ENCODE measurements at places on chromosomes 7 and 10. TPM values are rescaled to one million over a fixed set of nuclear protein-coding genes. Genes with fewer than 3 reads are reported as not detected.
A peak's percentile ranks its signal among the peaks of the same experiment; 100 is the strongest.

Gene ANKRD2
- total RNA-seq: 0.15 TPM

- DNase-seq: no peak
Measured at GRCh38 chr7:74138945-74139843, 35.0 kb upstream of the EIF4H start.

DNA sequence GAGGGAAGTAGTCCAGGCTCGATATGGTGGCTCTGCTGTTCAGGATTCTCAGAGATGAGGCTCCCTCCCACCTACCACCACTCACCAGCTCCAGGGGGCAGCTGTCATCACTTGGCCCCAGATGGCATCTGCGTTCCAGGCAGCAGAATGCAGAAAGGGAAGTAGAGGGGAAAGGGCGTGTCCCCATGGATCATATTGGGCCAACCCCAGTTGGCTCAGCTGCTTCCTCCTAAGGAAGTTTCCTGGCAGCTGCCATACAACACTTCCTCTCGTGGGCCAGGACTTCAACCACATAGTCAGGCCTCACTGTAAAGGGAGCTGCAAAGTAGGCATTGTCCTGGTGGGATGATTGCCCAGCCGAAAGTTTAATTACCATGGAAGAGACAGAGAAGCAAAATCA lies 1.6 kb upstream of the TEX36 start:
- no peak for DNase-seq

DNA sequence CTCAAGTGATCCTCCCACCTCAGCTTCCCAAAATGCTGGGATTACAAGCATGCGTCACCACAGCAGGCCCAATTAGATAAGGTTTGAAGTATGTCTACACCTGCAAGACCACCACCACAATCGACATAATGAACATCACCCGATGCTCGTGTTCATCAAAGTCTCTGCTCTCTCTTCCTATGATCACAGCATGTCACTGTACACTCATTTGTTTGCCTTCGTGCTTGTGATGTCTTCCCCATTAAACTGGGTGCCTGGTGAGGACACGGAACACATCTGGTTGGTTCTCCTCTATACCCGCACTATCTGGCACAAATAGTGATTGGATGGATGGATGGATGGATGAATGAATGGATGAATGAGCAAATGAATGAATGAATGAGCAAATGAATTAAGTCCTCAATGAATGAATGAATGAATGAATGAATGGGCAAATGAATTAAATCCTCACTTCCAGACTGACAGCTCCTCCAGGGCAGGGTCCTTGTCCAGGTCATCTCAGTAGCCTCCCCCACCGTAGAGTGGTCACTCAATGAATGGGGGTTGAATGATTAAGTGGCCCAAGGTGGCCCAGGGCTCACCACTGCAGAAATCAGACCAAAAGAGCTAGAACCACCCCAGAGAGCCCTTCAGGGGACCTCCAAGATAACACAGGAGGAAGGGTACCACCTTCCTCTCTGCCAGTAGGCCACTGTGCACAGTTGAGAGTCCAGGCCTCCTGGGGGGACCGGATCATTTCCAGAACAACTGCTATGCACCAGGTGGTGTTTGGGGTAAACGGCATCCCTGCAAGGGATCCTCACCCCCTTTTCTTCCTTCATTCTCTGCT lies 101.9 kb upstream of the TNRC18 start:
- DNase-seq: peak; percentile 44

- DNase-seq: no peak
Measured at GRCh38 chr7:99739699-99740572, 4.9 kb upstream of the CYP3A7 start.

- DNase-seq: no peak
Measured at GRCh38 chr10:102188298-102188940, 36.2 kb downstream of the NOLC1 start.

- no peak for DNase-seq
Measured at GRCh38 chr7:144594580-144594979, 191.1 kb upstream of the NOBOX start.

Gene ADARB2
- 2.5 TPM for total RNA-seq

GRCh38 chr10:8331896-8332729 lies 277.6 kb downstream of the GATA3 start:
- DNase-seq: peak; percentile 95
